ENCODE measurements at places on chromosomes 3 and 15. TPM values are rescaled to one million over a fixed set of nuclear protein-coding genes. Genes with fewer than 3 reads are reported as not detected.

RAD51 gene
- total RNA-seq, result 73.0 TPM

SMCO1 gene
- not detected for total RNA-seq

TRIM42 gene
- not detected for total RNA-seq

CLN6 gene
- 60.2 TPM for total RNA-seq

LXN gene
- 7.5 TPM for total RNA-seq

SLC9C1 gene
- total RNA-seq, result 0.28 TPM

PPP1R14D gene
- not detected for total RNA-seq

SEMA3G gene
- total RNA-seq, result 0.28 TPM

- peaks cover 3% of the 10 kb centered on the region for H3K36me3 ChIP-seq
- no peak overlapping the region for H3K4me3 ChIP-seq
- no peak for DNase-seq
- H3K4me1 ChIP-seq, result no peaks in the 10 kb centered on the region
These were observed 21.2 kb downstream of the UMPS start for GRCh38 chr3:124751501-124751900.

DNA sequence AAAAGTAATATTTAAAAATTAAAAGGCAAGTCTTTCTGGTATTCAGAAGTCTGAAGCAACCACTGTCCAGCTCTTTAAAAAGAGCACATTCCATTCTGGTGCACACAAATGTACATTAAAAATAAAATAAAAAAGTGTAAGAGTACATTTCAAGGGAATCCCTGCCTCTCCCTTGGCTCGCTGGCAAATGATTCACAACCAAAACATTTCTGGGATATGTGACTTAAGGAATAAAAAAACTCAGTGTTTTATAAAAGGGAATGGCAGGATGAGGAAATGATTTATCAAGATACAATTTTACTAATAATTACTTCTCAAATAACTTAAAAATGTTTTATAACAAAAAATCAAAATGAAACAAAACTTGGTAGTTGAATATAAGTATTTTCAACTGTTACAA, 23.8 kb upstream of the ANXA2 start:
- no peaks in the 10 kb centered on the region for H3K27me3 ChIP-seq
- H3K27ac ChIP-seq, result no peak overlapping the region
- H3K4me1 ChIP-seq, result peaks cover 1% of the 10 kb centered on the region

- no peak overlapping the region for H3K4me3 ChIP-seq
- DNase-seq, result no peak
- H3K27ac ChIP-seq, result no peak overlapping the region
These were observed 69.6 kb upstream of the STRIT1 start for GRCh38 chr3:155362808-155363689.

GRCh38 chr3:189680723-189681122, 49.5 kb downstream of the TP63 start:
- H3K36me3 ChIP-seq, result no peaks in the 10 kb centered on the region
- no peak for DNase-seq
- H3K27ac ChIP-seq, result no peak overlapping the region

GRCh38 chr3:110789315-110789714, 282.3 kb upstream of the NECTIN3 start:
- no peaks in the 10 kb centered on the region for H3K27me3 ChIP-seq
- H3K4me3 ChIP-seq, result no peak overlapping the region
- H3K4me1 ChIP-seq, result peaks cover 6% of the 10 kb centered on the region
- H3K27ac ChIP-seq, result no peak overlapping the region

DNA sequence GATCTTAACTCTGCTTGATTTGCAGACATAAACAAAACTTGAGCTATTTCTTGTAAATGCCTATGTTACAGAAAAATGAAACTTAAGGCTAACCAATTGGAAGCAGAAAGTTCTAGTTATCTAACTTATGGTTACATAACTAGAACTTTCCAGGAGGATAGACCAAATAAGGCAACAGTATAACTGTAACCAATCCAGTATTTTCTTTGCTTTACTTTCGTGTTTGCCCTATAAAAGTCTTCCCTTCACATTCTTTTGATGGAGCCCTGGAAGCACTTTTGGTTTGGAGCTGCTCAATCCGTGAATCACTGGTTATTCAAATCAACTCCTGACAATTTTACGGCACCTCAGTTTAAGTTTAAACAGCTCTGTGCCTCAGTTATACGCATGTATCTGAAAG, 164.6 kb downstream of the SUCLG2 start:
- no peak overlapping the region for H3K27ac ChIP-seq
- no peaks in the 10 kb centered on the region for H3K27me3 ChIP-seq
- H3K4me3 ChIP-seq, result no peak overlapping the region
- H3K4me1 ChIP-seq, result peaks cover 2% of the 10 kb centered on the region
- no peak for DNase-seq
- peaks cover 40% of the 10 kb centered on the region for H3K36me3 ChIP-seq

DNA sequence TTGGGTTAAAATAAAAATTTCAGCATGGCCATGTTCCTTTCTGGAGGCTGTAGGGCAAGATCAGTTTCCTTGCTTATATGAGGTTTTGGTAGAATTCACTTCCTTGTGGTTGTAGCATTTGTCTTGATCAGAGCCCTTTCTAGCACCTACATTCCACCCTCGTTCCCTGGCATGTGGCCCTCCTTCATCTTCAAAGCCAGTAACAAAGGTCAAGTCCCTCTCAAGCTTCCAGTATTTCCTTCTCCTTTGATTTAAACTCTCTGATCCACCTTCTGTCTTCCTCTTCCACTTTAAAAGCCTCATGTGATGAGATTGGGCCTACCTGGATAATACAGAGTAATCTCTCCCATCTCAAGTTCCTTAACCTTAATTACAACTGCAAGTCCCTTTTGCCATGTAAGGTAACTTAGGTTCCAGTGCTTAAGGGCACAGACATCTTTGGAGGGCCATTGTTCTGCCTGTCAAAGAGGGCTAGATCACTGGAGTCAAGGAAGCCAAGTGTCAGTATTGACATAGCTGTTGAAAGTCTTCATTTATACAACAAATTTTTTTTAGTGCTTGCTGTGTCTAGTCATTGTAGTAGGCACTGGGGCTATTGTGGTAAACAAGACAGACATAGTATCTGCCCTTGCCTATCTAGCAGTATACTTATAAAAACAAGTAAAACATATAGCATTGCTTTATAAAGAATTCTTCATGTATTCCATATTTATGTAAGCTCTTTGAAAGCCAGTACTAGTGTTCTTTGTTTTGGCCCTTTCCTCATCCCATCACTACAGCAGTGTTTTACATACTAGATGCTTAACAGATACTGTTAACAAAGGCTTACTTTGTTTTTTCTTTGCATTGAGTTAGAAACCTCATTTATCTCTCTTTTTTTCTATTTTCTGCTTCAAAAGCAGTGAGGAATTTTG, 40.7 kb downstream of the GLCE start:
- no peaks in the 10 kb centered on the region for H3K27me3 ChIP-seq
- no peaks in the 10 kb centered on the region for H3K4me1 ChIP-seq
- no peak overlapping the region for H3K4me3 ChIP-seq
- DNase-seq, result no peak

DNA sequence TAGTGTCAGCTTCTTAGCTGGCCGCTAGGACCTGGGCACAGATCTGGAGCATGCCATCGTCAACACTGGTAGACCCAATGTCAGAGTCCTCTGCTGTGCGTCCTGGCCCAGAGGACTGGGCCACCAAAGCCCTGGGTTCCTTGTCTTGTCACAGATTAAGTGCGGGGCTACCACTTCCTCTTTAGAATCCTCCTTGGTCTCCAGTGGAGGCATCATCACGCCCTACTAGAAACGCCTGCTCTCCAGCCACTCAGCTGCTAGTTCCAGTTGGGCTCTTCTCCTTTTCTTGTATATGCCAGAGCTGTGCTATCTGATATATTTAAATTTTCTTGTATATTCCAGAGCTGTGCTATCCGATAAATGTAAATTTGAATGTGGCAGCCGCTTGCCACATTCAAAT, 11.2 kb downstream of the PPCDC start:
- peaks cover 13% of the 10 kb centered on the region for H3K36me3 ChIP-seq
- DNase-seq, result no peak
- no peak overlapping the region for H3K27ac ChIP-seq
- H3K4me1 ChIP-seq, result peaks cover 58% of the 10 kb centered on the region
- H3K27me3 ChIP-seq, result no peaks in the 10 kb centered on the region
- no peak overlapping the region for H3K4me3 ChIP-seq

DNA sequence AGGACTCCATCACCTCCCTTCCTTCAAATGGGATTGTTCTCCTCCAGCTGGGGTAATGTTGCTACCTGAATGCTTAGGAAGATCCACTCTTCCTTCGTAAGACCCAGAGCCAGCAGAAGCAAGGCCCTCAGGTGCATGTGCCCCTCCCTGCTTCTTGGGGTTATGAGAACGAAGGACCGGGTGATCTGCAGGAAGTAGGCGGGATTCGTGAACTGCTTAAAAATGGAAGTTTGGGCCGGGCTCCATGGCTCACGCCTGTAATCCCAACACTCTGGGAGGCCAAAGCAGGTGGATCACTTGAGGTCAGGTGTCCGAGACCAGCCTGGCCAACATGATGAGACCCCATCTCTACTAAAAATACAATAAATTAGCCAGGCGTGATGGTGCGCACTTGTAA, 8.0 kb downstream of the TLR9 start:
- no peak for DNase-seq
- H3K36me3 ChIP-seq, result peaks cover 17% of the 10 kb centered on the region
- H3K4me3 ChIP-seq, result peak overlapping the region; percentile 78
- H3K27me3 ChIP-seq, result no peaks in the 10 kb centered on the region
- peak overlapping the region; percentile 88 for H3K27ac ChIP-seq
- H3K4me1 ChIP-seq, result peaks cover 62% of the 10 kb centered on the region

DNA sequence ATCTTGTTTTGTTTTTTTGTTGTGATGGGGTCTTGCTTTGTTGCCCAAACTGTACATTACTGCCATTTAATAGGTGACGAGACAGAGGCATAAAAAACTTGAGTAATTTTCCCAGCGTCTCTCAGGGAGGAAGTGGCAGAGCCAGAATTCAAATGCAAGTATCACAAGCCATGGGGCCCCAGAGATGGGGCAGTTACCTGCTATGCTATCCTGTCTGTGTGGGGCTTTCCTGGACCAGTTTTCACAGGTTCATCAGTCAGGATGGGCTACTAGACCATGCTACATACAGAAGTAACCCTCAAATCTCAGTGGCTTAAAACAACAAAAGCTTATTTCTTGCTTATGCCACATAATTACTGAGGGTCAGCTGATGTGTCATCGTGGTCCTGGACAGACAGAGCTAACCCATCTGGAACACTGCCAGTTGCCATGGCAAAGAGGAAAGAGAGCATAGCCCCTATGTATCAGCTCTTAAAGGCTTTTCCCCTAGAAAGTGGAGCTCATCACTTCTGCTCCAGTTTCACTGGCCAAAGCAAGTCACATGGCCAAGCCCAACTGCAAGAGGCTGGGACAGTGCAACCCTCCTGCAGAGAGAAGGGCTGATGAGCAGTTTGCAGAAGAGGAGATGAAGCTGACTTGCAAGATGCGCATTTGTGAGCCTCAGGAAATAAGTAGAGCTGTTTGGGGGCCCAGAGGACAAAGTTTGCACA, 31.7 kb upstream of the SYNM start:
- H3K4me1 ChIP-seq, result peaks cover 4% of the 10 kb centered on the region
- H3K36me3 ChIP-seq, result no peaks in the 10 kb centered on the region
- H3K4me3 ChIP-seq, result no peak overlapping the region
- peaks cover 5% of the 10 kb centered on the region for H3K27me3 ChIP-seq
- no peak for DNase-seq

DNA sequence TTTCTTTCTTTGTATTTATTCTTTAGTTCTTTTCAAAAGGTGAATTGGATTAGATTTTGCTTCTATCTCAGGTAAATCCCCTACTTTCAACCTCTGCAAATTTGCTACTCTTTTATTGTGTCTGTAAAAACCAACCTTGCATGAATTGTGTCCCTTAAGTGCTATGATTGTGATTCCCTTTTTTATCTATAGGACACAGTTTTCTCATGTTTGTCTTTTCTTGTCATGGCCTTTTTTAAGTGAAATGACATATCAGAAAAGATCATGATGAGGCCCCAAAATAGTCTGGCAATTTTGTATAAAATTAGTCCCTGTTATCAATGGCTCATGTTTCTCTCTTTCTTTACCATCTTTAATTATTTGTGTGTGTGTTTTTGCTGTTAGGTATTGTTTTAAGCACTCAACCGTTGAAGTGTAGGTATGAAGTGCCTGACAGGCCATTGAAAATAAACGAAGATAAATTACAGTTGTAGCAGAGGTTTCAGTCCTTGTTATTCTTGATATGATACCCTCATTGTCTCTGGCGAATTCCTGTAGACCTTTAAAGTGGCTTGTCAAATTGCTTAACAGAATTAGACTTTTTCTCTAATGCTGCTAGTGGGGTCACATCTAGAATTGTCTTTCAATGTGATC, 184.3 kb downstream of the UBE2E2 start:
- no peaks in the 10 kb centered on the region for H3K27me3 ChIP-seq
- H3K4me1 ChIP-seq, result no peaks in the 10 kb centered on the region
- no peaks in the 10 kb centered on the region for H3K36me3 ChIP-seq
- DNase-seq, result no peak

- H3K36me3 ChIP-seq, result no peaks in the 10 kb centered on the region
- H3K4me1 ChIP-seq, result no peaks in the 10 kb centered on the region
- DNase-seq, result no peak
- no peak overlapping the region for H3K27ac ChIP-seq
- H3K27me3 ChIP-seq, result peaks cover 27% of the 10 kb centered on the region
- no peak overlapping the region for H3K4me3 ChIP-seq
These were observed 89.1 kb downstream of the OSBPL10 start for GRCh38 chr3:31891876-31892455.

GRCh38 chr3:192802957-192803899, 75.9 kb upstream of the FGF12 start:
- no peaks in the 10 kb centered on the region for H3K36me3 ChIP-seq
- no peak overlapping the region for H3K4me3 ChIP-seq
- no peaks in the 10 kb centered on the region for H3K4me1 ChIP-seq
- no peak for DNase-seq
- no peaks in the 10 kb centered on the region for H3K27me3 ChIP-seq

DNA sequence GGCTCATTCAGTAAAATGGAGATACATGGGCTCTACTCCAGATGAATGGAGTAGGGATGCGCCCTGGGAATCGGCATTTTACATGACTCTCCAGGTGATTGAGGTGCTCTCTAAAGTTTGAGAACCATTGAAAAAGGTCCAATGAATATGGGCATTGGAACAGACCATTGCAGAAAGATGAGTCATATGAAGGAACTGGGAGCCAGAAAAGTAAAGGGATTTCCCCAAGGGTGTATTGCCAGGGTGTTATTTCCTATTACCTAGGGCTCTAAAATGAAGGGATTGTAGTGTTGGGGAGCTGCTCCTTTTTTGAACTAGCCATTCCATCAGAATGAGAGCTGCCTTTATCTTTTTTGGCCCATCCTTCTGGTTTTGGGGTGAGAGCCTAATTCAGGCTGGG, 21.7 kb downstream of the CLDN11 start:
- peaks cover 18% of the 10 kb centered on the region for H3K27me3 ChIP-seq
- no peak for DNase-seq
- H3K36me3 ChIP-seq, result no peaks in the 10 kb centered on the region
- H3K4me1 ChIP-seq, result peaks cover 9% of the 10 kb centered on the region

GRCh38 chr3:173700336-173700735, 302.8 kb downstream of the NLGN1 start:
- no peak for DNase-seq
- no peaks in the 10 kb centered on the region for H3K4me1 ChIP-seq
- H3K4me3 ChIP-seq, result no peak overlapping the region

DNA sequence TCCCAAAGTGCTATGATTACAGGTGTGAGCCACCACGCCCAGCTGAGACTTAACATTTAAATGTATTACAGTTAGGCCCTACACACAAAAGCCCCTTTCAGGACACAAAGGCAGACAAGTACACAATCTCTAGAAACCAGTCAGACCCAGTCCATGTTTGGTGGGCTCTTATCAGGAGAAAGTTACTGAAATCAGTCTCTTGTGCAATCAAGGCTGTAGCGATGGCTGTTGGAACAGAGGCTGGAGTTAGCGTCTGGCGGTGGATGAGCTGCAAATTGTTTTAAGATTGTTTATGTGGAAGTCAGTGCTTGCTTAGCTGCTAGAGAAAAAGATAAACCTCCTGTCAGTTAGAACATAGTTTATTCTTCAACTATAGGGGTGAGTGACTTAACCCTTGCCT, 89.5 kb upstream of the SNRPN start:
- no peak overlapping the region for H3K4me3 ChIP-seq
- no peaks in the 10 kb centered on the region for H3K4me1 ChIP-seq
- no peaks in the 10 kb centered on the region for H3K27me3 ChIP-seq
- DNase-seq, result no peak
- no peak overlapping the region for H3K27ac ChIP-seq

Measured in activated CD8-positive, alpha-beta memory T cell treated with anti-CD3 and anti-CD28 coated beads, Interleukin-2, amount 10 ng/mL, durations not matched to agents 7 days and 5 days (primary cell).